ENCODE measurements at places on chromosomes 5 and 9.

DNA sequence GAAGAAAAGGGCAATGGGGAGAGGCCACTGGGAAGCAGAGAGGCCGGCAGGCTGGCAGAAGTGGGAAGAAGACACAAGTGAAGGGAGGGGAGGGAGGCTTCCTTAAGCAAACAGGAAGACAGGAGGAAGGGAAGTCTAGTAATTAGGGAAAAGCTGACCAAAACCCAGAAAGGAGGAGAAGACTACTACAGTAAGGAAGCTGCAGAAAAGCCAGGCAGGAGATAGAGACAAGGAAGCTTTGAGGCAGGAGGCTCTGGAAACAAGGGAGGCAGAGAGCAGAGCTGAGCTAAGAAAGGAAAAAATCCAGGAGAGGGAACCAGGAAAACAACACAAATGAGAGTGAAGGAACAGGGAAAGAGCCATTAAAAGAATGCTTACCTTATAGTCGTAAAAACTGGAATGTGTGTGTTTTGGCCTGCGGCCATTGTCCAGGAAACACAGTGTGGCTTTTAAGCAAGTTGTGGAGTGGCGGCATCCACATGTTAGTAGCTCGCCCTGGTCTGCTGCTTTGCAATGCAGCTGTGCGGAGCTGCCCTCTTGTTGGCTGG is 317.1 kb upstream of the CLINT1 start:
- no peak for DNase-seq

DNA sequence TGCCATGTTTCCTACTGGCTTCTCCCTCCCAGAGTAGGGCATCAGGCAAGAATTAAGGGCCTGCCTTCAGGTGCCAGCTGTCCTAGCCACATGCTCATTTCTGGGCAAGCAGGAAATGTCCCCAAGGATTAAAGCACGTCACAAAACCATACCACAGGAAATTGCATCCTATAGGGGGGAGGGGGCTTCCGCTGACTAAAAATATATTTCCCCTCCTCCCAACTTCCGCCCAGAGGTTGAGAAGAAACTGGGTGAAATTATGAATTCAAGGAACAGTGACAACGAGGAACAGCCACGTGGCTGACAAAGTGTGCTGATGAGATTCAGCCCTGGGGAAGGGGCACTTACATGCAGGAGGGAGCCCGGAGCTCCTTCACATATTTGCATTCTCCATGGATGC is 4.1 kb downstream of the HBEGF start:
- DNase-seq, result no peak

- DNase-seq, result no peak
Observed at GRCh38 chr5:135326296-135327254, 72.5 kb downstream of the MACROH2A1 start.

- DNase-seq, result no peak
Observed at GRCh38 chr9:118896324-118897000, 472.8 kb downstream of the BRINP1 start.

DNA sequence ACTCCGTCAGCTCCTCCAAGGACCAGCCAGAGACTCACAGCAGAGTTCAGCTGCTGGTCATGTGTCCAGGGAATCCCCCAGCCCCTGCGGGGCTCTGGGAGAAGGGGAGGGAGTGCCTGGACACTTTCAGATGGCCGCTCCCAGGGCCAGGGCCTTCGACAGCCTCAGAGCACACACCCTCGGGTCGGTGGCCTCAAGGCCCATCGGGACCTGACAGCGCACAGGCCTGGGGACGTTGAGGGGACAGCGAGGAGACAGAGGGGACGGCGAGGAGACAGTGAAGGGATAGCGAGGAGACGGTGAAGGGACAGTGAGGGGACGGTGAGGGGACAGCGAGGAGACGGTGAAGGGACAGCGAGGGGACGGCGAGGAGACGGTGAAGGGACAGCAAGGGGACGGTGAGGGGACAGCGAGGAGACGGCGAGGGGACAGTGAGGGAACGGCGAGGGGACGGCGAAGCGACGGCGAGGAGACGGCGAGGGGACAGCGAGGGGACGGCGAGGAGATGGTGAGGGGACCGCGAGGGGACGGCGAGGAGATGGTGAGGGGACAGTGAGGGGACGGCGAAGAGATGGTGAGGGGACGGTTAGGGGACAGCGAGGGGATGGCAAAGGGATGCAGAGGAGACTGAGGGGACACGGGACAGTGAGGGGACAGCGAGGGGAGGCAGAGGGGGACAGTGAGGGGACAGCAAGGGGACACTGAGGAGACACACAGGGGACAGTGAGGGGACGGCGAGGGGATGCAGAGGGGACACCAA is 47.3 kb downstream of the SLC12A7 start:
- DNase-seq, result no peak

DNA sequence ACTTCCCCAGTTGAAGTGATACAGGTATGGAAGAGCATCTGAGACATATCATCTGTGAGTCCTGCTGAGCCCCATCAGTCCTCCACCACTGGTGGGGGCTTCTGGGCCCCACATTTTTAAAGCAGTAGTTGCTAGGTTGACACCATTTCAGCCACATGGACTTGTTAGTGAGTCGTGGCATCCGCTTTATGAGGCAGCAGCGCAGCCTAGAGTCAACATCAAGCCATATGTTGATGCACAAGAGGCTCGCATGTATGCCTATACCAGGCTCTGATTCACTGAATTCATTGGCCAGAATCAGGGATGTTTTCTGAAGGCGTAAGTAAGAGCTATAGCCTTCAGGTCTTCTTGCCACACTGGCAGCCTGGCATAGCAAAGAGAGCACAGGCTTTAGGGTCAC is 26.8 kb downstream of the ZNF346 start:
- DNase-seq, result no peak

DNA sequence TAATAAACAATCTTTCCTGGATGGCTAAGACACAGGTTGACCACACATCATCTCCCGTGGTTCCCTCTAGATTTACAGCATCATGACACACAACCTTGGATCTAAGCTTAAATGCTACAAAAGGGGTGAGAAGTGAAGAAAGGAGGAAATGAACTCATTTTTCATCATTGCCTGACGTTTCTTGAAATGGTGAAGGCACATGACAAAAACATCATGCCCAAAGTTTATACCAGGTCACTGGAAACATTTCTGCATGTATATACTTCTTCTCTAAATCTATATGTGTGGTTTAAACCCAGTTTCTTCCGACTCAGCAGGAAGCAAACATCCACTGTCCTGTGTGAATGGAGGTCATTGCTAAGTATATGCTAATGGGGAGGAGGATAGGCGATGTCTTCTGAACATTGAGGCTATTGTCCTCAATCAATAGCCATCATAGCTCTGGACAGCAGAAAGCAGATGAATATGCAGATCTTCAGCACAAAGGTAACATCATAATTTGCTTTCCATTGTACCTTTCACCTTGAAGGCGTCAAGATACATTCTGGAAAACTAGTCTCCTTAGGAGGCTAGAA is 137.4 kb downstream of the MED27 start:
- no peak for DNase-seq

DNA sequence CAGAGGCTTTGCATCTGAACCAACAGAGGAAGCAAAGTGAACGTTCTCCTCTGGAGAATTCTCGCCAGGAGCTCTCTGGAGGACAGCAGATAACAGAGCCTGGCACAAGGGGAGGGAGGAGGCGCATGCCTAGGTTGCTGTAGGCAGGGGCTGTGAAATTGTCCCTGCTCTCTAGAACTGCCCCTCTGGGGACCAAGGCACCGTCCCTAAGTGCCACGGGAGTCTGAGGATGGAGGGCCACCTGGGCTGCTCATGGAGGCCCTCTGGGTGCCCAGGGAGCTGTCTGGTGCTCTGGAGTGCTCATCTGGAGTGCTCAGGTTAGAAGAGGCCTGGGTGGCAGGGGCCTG is 77.6 kb downstream of the CACNA1B start:
- no peak for DNase-seq

DNA sequence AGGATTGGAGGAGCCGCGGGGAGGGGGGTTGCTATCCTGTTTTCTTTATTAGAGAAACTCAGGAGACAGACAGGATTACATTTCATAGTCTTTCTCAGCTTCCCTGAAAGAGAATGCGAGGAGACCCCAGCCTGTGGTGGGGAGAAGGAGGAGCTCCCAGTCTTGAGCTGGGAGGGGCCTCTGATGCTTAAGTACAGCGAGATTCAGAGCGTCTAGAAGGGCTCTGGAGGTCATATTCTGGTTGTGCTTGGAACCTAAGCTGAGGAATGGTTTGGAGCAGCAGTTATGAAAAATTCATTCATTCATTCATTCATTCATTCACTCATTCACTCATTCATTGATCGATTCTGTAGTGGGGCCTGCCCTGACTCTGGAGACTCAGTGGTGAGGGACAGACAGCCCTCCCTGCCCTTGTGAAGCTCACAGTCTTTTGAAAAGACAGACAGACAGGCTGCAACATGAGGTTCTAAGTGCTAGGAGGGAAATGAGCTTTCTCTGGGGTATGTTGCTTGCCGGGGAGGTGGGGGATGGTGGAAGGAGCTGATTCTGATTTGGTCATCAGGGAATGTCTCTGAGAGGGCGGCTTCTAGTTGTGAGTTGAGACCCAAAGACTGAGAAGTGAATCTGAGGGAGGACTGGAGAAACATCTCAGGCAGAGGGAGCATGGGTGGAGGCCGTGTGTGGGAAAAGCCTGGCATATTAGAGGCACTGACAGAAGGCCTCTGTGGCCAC is 2.5 kb upstream of the SPRY4 start:
- peak; percentile 86 for DNase-seq

- no peak for DNase-seq
Observed at GRCh38 chr9:92711844-92712243, 41.9 kb upstream of the IPPK start.

DNA sequence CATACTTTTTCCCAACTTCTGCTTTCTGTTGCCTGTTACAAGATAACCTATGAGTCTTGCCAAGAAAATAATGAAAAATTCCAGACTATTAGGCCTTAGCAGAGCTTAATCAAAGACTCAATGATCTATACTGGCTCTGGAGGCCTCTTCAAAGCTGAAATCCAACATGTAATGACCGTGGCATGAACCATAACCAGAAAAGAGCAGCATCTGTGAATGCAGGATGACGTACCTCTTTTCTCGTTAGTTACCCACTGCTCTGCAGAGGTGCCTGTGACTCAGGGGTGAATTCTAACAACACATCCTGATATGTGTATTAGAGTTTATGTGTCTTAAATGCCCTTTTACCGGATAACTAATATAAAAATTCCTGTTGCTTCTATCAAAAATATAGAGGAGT is 645.4 kb downstream of the PRELID2 start:
- no peak for DNase-seq

- DNase-seq, result no peak
Observed at GRCh38 chr9:137820161-137820855, 57.3 kb upstream of the CACNA1B start.

- DNase-seq, result no peak
Observed at GRCh38 chr9:82597241-82598203, 465.4 kb downstream of the RASEF start.
